ENCODE measurements at places on chromosomes 3 and 15.

- DNase-seq = no peak
These were observed 919.1 kb downstream of the MCTP2 start for GRCh38 chr15:95150466-95150865.

- DNase-seq = no peak
These were observed 152.6 kb downstream of the LPP start for GRCh38 chr3:188306435-188307005.

- no peak for DNase-seq
These were observed 41.5 kb downstream of the CP start for GRCh38 chr3:149180057-149180573.

GRCh38 chr3:49244581-49245205, 32.3 kb downstream of the C3orf62 start:
- DNase-seq = no peak

- no peak for DNase-seq
These were observed 149.0 kb upstream of the TLE3 start for GRCh38 chr15:70246623-70247220.

- no peak for DNase-seq
These were observed 213.2 kb upstream of the IL12A start for GRCh38 chr3:159775372-159775961.

GRCh38 chr15:74630284-74631086, 14.8 kb downstream of the CLK3 start:
- DNase-seq = no peak

GRCh38 chr3:67540198-67540894, 114.1 kb downstream of the SUCLG2 start:
- DNase-seq = no peak

GRCh38 chr15:71180986-71181853, 65.9 kb downstream of the THSD4 start:
- no peak for DNase-seq

DNA sequence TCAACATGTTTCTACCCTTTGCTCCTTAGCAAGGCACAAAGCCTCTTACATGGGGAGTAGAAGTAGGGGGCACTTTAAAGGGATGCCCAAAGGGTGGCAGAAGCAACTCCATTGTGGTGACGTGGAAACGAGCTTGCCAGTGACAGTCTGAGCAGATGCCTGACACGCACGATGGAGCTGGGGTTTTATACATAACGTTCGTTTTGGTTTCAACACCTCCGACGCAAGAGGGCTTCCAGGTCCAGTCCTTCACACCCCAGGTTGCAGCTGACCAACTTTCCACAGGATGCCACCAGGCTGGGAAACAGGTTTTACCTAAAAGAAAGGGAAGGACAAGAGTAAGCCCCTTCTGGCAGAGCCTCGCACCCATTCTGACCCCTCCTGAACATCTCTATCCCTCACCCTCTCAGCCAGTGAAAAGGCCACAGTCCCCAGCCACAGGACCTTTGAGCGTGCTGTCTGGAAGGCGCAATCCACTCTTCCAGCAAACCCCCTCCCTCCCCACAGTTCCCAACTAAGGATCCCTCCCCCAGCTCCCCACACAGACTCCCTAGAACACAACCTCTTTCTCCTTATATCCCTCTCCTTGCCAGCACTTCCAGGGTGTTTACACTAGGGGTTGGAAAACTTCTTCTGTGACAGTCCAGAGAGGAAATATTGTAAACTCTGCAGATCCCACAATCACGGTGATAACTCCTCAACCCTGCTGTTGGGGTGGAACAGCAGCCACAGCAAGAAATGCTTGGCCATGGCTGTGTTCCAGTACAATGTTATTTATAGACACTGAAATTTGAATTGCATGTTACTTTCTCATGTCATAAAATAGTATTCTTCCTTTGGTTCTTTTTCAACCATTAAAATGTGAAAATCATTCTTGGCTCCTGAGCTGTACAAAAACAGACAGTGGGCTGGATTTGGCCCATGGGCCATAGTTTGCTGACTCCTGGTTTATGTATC, 36.2 kb downstream of the FAM174B start:
- no peak for DNase-seq

- no peak for DNase-seq
These were observed 459.9 kb upstream of the MCTP2 start for GRCh38 chr15:93771196-93772030.

DNA sequence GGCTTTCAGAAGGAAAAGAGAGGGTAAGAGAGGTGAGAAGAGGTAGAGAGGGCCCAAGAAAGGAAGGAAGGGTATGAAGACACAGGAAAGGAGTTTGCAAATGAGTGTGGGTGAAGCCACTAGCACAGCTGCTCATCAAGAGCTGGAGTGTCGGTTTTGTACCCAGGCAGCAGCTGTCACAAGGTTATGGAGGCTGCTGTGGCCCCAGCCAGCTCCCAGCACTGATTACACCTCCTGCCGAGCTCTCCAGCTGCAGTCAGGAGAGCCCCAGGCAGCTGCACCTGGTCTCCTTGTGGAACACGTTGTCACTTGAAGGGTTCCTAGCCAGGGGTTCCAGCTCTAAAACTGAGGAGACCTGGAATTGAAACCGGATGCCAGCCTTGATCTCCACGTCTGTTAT, 60.4 kb upstream of the CHD2 start:
- no peak for DNase-seq

DNA sequence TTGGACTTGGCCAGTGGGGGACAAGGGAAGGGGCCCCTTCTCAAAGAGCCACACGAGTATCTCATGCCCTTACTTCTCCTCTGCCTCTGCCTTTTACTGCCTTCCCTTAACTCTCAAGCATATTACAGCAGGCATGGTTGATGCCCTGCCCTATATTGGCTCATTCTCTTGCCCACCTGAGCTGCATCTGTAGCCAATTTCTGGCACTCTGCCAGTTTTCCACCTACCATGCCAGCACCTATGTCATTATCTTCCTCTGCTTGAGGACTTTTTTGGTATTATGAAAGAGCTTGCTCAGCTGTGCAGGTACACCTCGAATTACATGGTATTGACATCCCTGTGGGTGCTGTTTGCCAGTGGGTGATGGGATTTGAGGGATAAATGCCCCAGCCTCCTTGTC, 181.8 kb downstream of the OXSM start:
- no peak for DNase-seq

DNA sequence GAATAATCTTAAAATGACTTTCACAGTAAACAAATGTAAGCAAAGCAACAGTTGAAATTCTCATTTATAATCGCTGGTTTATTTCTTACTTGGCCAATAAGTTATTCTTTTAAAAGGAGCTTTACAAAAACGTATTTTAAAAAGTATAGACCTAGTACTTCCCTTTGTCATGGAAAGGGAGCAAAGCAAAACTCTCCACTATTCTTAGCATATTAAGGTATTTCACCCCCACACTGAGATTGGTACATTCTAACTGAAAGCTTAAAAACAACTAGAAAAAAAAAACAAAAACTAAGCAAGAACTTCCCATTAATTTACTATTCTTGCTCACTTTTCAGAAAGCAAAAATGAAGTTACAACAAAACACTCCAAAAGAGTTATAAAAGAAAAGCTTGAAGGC, 1.5 kb downstream of the ATG3 start:
- no peak for DNase-seq

- no peak for DNase-seq
These were observed 68.9 kb downstream of the CACNA2D3 start for GRCh38 chr3:54191220-54191619.

- DNase-seq = no peak
These were observed 15.0 kb upstream of the FAM174B start for GRCh38 chr15:92670621-92671020.

- DNase-seq = no peak
These were observed 368.7 kb downstream of the MFSD1 start for GRCh38 chr3:159170436-159171003.

DNA sequence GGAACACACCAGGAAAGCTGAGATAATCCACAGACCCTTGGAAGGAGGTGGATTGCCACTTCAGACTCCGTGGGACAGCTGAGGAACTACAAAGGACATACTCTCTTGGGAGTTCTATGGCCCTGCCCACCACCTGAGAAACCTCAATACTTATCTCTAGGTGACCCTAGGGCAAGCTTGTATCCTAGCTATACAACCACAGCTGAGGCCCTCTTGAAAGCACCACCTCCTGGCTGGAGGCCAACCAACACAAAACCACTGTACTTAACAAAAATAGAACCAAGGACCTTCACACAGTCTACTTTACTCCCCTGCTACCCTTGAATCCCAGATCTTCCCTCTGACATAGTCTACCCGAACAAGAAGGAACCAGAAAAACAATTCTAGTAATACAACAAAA, 60.7 kb upstream of the TRIM42 start:
- no peak for DNase-seq

DNA sequence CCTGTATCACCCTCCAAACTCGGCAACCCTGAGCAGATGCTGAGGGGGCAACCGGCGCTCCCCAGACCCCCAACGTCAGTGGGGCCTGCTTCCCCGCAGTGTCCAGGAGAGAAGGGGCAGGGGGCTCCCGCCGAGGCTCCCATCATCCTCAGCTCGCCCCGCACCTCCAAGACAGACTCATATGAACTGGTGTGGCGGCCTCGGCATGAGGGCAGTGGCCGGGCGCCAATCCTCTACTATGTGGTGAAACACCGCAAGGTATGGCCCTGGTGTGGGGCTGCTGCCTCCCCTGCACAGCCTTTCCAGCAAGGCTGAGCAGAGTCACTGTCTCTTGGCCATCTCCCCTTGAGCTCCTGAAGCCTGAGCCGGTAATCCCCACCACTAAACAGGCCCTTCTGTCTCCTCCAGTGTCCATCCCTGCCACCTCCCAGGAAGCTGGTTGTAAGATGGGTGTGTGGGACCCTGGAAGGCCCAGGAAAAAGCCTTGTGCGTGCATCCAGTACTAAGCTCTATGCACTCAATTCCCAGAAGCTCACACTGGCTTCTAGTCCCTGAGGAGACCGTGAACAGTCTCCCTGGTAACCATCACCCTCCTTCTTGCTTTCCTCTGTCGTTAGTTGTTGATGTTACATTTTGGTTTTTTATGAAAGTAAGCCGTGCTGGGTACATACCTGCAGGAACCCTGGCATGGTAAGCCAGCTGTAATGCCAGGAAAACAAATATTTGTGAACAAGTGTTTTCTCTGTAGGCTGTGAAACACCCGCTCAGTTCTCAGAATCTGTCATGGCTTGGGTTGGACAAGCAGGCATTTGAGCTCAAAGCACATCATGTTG, 63.3 kb downstream of the BOC start:
- no peak for DNase-seq

GRCh38 chr3:87272718-87273341, 3.6 kb downstream of the POU1F1 start:
- no peak for DNase-seq

DNA sequence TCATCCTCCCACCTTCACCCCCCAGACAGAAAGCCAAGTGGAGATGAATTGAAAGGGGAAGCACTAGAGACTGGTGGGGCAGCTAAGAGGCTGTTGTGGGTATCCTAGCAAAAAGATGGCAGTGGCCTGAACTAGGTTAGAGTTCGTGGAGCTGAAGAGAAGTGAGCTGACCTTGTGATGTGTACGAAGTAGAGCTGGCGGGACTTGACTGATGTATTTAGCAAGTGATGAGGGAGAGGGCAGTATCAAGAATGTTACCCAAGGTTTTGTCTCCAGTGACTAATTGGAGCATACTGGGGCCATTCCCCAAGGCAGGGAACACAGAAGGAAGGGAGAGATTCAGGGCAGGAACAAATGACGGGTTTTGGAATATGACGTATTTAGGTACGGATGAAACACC, 50.0 kb upstream of the CP start:
- DNase-seq = no peak

GRCh38 chr15:71185706-71186105, 70.4 kb downstream of the THSD4 start:
- no peak for DNase-seq

DNA sequence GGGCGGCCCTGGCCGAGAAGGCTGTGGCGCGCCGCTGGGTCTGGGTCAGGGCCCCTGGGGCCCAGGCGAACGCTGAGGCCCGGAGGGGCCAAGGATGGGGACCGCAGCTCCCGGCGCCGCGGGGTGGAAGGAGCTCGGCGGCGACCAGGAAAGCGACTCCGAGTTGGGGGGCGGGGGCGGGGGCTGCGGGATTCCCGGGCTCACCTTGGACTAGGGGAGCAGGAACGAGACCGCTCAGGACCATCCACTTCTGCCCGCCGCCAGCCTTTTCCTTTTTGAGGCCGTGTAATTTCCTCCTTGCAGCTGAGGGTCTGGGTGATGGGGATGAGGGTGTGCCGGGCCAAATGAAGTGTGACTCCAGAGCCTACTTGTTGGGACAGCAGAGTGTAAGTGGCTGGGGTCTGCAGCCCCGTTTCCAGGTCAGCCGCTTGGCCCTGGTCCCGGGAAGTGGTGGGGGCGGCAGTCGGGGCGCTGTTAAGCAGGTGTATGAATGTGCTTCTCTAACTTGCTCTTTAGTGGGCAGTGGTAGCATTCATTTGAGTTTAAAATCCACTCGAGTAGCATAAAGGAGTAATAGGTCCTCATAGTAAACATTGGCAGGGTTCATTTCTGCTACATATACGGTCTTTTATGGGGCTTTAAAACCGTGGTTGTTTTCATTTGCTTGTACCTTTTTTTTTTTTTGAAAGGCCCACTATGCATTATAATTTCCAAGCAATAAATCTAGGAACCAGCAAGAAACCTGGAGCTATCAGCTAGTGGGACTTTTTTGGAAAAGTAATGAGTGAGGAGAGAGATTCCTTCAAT, 717 bp downstream of the PXK start:
- DNase-seq = no peak

DNA sequence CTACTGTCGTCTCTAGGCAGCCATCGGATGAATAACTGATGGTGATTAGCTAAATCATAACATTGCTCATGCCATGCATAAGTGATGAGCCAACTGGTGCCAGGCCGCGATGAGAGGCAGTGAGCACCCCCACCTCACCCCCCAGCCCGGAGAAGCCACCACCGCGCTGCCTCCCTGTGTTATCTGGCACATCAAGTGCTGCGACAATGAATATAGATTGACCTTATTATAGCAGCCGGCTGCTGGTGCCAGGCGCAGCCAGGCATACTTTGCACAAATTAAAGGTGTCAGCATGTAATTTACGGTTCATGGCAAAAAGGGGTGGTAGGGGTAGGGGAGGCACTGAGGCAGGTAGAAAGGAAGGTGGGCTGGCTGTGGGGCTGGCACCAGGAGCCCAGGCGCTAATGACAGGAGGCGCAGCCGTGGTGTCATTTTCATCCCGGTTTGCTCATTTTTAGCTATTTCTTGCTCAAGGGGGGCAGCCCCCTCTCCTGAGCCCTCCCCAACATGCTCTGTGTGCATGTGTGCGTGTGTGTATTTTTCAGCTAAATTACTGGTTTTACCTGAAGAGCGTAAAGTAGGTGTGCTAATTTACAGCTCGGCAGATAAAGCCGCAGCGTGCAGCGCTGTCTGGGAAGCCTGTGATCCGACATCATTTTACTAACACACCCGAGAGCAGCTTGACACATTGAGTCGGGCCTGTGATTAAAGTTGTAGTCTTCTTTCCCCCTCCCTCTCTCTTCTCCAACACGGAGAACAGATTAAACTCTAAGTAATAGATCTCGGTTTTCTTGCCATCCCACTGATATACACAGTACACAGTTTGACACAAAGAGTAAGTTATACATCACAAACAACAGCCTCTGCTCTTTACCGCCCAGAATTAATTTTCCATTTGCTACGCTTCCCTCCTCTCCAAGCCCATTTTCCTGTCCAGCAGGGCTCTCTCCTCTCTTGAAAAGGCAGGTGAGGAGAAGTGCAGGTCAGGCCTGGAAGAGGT, 212.3 kb downstream of the RPLP1 start:
- DNase-seq = no peak

- DNase-seq = no peak
These were observed 97.5 kb downstream of the CHL1 start for GRCh38 chr3:294096-294495.

Data from type B pancreatic cell (in vitro differentiated cells).